ENCODE measurements at places on chromosomes 3 and 15.

DNA sequence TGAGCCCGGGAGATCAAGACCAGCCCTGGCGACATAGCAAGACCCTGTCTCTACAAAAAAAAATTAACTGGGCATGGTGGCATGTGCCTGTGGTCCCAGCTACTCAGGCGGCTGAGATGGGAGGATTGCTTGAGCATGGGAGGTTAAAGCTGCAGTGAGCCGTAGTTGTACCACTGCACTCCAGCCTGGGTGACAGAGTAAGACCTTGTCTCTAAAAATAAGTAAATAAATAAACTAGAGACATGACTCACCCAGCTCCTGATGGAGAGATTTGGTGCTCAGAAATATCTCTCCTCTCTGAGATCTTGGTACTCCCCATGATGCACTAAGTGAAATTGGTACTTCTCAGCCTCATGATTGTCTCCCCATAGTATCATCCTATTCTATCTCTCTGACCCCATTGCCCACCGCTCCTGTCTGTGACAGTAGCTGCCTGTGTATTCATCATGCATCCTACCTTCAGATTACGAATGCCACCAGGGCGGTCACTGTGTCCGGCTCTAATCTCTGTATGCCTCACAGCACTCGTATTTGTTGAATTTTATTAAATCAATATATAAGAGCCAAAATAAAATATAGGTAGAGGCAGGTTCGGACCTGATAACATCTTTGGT, 50.9 kb downstream of the ABHD2 start:
- DNase-seq = no peak

- no peak for DNase-seq
These were observed 13.3 kb upstream of the LMAN1L start for GRCh38 chr15:74799255-74799855.

DNA sequence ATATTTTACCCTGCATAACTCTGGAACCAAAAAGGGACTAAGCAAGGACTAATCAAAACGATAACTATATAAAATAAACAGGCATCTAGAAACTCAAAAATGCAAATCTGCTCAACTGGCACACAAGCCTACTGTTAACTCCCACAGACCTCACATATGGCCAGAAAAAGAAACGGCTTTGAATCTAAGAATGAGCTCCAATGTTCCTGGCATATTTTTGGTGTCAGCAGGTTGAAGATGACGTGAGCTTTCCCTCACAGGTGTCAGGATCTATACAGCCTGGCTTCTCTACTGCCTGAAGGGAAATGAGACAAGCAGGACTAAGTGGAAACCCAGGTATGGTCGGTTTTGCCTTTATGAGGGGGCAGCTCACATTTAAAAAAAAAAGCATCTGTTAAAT, 120.1 kb upstream of the SPATA12 start:
- DNase-seq = no peak

GRCh38 chr3:8324747-8325146, 176.9 kb upstream of the LMCD1 start:
- no peak for DNase-seq

GRCh38 chr15:69574506-69574905, 121.9 kb downstream of the RPLP1 start:
- DNase-seq = no peak
